ENCODE measurements at places on chromosomes 16 and 17.

DNA sequence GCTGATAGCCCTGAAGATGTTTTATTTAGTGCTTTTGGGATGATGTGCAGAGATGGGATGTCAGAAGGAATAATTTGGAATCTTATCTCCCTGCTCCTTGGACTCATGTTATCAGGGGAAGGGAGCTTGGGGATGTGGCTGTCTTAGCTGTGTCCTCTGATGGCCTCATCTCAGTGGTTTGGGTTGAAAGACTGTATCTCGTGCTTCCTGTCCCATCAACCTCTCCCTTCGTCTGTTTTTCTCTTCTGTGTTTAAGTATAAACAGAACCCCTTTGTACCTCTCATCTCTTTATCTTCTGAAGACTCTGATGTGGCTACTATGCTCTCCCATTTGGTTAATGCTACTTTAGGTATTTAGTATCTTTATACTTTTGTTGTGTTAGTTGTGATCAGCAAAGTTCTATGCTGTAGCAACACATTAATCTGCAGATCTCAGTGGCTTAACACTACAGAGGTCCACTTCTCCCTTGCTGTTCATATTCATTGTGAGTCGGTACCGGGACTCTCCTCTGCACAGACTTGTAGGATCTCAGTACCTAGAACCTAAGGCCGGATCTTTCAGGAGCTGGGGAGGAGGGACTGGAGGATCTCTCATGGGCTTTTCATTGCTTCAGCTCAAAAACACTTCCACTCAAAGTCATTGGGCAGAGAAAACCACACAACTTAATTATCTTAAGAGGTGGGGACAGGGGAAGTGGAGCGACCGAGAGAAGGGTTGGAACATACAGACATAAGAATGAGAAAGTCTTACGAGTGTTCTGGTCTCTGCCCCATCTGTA is 28.8 kb downstream of the PRKCA start:
- DNase-seq = no peak

- no peak for DNase-seq
Observed at GRCh38 chr17:56887105-56887504, 26.7 kb downstream of the TRIM25 start.

DNA sequence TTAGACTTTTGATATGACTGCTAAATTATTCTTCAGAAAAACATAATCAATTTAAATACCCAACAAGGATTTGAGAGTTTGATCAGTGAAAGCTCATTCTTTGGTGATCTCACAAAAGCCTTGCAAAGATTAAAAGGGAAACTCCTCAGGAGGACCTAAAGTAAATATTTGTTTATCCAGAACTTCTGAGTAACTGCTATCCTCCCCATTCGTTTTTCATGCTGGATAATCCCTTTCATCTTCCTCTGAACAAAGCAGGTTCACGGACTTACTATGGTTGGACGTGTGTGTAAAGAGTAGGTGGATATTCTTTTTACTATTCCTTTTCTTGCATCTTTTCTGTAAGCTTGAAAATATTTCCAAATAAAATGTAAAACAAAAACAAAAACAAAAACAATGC is 124.7 kb downstream of the CPPED1 start:
- no peak for DNase-seq

DNA sequence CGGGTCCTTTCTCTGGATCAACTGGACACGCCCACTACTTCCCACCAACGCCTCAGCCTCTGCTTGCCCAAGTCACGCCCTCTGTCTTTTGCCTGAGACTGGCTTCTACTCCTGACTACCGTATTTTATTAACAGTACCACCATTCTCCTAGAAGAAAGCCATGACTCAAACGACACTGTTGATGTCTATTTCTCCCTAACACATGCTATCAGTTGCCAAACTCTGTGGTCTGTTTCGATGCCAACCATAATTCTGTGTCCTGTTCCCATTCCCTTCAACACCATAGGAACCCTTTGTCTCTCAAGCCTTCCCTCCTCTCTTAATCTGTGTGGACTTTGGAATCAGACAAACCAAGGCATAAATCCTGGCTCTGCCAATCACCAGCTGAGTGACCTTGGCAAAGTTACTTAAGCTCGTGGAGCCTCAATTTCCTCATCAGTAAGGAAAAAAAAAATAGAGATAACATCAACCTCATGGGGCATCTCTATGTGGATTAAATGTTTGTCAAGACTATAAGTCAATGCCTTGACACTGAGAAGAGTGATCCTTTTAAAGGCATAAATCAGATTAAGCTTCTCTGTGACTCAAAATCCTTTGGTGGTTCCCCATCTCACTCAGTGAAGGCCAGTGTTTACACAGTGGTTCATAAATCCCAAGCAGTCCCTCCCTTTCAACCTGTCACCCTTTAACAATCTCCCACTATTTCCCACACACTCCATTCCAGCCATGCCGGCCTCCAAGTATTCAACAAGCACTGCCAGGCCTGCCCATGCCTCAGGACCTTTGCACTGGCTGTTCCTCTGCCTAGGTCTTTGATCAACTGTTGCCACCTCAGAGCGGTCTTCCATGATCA is 45.6 kb downstream of the ERN1 start:
- no peak for DNase-seq

- DNase-seq = no peak
Observed at GRCh38 chr16:27340654-27341053, 26.9 kb downstream of the IL4R start.

DNA sequence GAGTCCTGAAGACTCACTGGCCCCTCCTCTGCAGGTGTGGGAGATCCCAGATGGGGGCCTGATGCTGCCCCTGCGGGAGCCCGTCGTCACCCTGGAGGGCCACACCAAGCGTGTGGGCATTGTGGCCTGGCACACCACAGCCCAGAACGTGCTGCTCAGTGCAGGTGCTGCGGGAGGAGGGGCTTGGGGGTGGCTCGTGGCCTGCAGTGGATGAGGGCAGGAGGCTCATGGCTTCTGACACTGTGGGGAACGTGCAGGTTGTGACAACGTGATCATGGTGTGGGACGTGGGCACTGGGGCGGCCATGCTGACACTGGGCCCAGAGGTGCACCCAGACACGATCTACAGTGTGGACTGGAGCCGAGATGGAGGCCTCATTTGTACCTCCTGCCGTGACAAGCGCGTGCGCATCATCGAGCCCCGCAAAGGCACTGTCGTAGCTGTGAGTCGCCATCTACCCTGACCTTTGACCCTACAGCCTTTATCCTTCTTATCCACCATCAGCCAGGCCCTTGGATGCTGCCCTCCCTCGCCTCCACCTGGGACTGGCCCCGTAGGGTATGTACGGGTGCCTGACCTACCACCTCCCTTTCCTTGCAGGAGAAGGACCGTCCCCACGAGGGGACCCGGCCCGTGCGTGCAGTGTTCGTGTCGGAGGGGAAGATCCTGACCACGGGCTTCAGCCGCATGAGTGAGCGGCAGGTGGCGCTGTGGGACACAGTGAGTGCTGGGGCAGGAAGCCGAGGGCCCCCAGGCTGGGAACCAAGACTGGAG is 3.6 kb downstream of the CORO1A start:
- no peak for DNase-seq

DNA sequence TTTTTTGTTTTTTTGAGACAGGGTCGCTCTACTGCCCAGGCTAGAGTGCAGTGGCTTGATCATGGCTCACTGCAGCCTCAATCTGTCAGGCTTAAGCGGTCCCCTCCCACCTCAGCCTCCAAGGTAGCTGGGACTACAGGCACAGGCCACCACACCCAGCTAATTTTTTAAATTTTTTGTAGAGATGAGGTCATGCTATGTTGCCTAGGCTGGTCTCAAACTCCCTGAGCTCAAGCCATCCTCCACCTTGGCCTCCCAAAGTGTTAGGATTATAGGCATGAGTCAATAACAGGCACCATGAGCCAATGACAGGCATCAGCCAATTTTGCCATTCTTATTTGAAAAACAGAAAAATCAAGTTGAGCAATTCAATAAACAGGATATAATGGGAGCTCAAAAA is 125.0 kb downstream of the SPAG9 start:
- DNase-seq = no peak

DNA sequence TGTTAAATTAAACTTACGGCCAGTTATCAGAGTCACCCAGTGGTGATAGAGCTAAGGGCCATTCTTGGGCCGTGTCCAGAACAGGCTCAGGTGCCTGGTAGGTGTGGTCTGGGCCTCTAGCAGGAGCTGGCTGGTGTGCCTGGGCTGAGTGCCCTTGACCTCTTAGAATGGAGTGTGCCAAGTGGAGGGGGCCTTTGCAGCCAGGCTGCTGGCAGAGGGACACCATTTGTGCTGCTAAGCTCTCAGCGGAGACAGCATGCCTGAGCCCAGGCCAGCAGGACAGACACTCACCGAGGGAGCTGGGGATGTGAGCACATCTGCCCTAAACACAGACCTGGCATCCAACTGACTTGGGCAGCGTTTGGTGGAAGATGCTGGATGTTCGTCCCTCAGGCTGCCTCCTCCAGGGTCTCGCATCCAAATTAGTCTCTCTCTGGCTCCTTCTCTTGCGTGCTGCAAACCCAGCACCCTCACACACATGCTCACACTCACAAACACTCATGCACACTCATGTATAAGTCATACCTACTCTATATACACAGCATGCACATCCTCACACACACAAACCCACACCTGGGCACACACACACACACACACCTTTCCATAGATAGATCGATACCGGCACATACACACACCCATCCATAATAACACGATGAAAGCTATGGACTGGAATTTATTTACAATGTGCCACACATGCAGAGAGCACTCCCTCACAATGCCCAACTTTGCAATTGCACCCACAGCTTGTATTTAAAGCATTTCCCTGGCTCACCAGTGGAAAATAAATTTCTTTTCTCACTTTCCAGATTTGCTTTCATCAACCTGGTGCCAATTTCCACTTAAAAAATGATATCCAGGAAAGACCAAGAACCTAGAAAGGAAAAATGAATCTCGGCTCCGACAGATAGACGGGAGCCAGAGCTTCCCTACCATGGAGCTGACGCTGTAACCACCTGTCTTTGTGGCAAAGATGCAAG is 33.6 kb upstream of the CDH5 start:
- DNase-seq = no peak

- DNase-seq = no peak
Observed at GRCh38 chr17:47935961-47936360, 5.4 kb upstream of the PNPO start.

- DNase-seq = no peak
Observed at GRCh38 chr17:82152114-82152513, 54.1 kb upstream of the FASN start.

DNA sequence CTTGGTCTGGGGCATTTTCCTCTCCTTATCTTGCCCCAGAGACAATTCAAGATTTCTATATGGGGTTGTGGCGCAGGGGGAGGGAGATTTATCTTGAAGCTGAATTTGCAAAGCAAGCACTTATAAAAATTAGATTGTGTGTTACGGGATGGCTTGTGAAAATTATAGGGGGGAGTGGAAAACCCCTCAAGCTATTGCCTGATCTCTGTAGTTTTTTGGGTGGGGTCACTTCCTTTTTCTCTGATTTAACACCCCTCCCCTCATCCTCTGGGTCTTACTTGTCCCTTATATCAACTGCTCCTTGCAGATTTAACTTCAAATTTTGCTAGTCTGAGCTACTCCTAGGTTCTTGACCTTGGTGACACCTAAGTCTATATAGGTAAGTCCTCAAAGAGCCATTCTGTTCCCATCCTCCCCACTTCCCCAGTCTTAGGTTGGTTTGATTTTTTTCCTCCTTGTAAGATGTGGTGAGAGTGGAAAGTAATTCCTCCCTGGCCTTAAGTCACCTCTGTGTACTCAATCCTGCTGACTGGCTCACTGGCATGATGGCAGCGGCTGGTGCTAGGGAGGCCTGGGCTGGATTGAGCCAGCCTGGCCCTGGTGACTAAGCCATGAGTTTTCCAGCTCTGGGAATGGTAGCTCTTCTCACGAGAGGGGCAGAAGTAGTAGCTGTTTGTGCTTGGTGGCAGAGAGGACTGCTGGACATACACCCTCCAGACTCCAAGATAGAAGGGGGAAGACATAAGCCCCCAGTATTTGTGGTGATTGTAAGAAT is 2.3 kb downstream of the ARL4D start:
- DNase-seq = no peak

DNA sequence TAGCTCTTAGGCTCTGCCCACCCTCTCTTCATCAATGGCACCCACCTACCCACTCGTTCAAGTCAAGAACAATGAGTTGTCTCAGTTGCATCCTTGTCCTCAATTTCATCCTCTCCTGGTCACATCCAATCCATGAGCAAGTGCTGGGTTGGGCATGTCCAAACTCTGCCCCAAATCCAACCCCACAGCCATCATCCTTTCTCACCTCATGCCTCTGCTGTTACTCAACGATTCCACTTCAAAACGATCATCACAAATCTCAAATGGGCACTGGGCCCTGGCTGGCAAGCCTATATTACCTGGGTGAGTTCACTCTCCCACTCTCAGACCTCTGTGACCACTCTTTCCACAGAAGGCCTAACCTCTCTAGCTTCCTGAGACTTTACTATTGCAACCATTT is 12.0 kb upstream of the TEX2 start:
- no peak for DNase-seq

DNA sequence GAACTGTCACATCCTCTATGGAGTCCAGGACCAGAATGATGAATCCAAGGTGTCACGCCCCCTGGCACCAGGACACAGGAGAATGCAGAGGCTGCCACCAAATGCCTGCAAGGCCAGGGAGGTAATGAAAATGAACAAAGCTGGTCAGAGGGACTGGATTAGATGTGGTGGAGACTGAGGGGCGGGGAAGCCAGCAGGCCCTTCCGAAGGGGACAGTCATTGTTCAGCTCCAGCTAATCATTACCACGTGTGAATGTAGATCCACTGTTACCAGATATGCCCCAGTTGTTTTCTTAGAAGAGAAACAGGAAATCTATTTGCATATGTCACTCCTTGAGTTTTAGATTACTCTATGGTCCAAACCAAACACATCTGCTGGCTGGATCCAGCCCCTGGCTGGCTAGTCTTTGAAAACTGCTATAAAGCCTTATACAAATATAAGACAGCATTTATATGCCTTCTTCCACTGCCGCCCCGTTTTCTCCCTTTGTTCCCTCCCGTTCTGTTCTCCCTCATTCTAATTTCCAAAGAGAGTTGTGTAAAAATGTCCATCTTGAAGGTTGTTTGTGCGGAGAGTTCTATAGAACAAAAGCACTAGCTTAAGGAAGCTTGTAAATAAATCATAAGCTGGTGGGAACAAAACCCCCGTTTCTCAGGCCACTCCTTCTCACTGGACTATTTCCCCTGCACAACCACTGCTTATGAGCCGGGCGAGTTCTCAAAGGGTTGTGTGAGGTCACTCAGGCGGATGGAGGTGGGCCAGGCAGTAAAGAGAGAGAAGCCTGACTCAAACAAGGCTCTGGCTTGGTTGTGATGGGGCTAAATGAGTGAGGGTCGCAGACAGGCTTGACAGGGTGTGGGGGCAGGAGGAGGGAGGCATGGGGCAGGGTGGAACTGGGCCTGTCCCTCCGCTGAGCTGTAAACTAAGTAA is 14.2 kb downstream of the CRYM start:
- DNase-seq = peak; percentile 60

GRCh38 chr16:6897876-6898485 is 434.7 kb upstream of the RBFOX1 start:
- no peak for DNase-seq

DNA sequence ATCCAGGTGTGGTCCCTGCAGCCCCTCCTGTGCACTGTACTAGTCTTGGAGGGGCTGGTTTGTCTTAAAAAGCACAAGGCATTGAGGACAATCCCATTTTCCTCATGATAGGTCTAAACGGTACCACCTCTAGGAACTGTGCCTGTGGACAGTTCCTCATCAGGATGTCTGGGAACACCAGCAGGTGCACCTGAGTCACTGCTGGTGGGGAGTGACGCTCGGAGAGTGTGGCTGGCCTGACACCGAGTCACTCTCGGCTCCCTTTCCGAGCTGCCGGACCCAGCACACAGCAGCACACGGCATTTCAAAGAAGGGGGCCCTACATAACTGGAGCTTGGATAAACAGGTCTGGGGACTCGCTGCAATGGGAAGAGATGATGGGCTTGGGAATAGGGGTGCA is 25.6 kb downstream of the LRRC75A start:
- no peak for DNase-seq

All from right lung (tissue), 10 donors.